ENCODE measurements at places on chromosomes 1 and 21.
A peak's percentile ranks its signal among the peaks of the same experiment; 100 is the strongest.

DNA sequence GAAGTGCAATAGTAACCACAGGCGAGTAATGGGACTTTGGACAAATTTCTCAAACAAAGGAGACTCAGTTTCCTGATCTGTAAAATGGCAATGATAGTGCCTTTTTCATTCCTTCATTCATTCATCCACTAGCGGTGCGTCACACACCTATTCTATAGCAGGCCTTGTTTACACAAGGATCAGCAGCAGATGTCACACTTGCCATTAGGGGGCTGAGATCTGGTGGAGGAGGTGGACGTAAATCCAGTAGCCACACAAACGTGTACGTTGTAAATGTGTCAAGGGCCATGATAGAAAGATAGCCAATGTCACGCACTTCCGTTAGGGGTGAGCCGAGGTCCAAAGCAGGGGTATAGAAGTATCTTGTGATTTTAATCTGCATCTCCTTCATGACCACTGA, 34.2 kb downstream of the SERINC2 start:
- no peak for DNase-seq

GRCh38 chr1:58773406-58773840, 10.4 kb downstream of the JUN start:
- DNase-seq, result peak; percentile 59

DNA sequence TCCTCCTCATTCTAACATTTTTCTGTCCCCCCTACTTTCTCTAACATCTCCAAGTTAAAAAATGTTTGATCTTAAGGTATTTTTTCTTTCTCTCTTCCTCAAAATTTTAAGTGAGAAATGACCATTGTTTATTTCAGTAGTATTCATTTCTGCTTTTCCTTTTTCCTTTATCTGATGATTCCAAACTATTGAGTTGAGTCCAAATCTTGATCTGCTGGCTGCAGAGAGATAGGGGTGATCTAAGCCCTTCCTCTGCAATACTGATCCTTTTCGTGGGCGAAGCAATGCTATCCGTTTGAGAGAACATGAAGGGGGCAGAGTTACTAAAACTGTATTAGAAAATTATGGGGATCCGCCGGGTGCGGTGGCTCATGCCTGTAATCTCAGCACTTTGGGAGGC, 516 bp upstream of the NMNAT2 start:
- DNase-seq, result no peak

- DNase-seq, result no peak
Observed at GRCh38 chr1:204177133-204177532, 11.0 kb upstream of the REN start.

GRCh38 chr1:67788904-67789303, 44.4 kb downstream of the GNG12 start:
- no peak for DNase-seq

DNA sequence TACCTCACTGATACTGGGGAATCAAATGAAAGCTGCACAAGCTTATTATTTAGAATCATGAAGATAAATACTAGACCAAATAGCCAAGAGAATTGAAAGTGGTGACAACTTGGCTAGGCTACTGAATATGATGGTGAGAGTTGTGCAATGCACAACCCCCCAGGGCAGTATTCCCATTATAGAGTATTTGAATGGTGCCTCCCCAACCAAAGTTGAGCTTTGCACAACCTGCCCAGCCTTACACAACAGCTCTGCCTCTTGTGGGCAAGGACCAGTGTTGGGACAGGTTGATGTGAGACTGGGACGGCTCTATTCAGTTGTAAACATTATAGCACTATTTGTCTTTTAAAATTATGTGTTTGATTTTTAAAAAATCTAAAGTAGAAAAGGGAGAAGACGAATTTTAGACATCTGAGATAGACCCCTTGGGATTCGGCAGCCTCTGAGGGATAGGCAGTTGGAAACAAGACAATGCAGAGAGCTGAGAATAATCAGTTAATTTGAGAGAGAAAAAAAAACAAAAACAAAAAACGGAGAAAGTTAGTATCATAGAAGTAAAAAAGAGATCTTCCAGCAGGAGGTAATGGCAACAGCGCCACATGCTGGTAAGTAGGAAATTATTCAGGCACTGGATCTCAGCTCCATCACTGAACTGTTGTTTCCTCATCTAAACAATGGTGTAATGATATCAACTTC, 91.0 kb upstream of the KCNA3 start:
- peak; percentile 59 for DNase-seq

DNA sequence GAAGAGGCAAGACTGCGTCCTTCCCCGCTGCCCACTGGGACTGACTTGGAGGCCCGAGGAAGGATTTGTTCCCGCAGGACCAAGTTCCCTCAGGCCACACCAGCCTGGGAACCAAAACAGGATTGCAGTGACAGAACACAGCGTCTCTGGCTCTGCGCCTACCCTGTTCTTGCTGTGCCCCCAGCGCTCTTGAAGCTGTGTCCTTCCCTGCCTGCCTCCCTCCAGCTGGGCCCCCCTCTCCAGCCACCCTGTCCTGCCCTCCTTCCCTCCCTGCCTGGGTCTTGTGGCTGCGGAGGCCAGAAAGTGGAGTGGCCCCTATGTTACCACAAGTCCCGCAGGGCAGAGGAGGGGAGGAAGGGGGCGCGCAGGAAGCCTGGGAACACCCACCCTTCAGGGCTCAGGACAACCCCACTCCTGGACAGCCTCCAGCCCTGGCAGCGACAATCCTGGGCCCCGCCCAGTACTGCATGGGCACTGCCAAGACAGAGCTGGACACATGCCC, 164.9 kb downstream of the DYRK1A start:
- DNase-seq, result no peak

DNA sequence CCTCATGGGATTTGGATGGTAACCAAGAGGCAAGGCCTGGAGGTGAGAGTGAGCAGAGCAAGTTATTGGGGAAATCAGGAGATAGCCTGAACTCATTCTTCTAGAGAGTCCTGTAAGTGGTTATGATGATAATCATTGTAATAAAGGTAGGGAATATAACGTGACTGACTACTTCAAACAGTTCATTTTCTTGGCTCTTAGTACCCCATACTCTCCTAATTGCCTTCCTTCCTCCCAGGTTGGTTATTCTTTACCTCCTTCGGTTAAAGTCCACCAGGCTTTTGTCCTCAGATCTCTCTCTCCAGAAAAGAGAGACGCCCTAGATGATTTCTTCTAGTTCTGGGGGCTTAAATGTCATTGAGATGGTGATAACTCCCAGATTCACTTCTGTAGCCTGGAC, 35.3 kb downstream of the KIF1B start:
- no peak for DNase-seq

- peak; percentile 24 for DNase-seq
Observed at GRCh38 chr1:32998064-32998463, 33.5 kb upstream of the RNF19B start.

DNA sequence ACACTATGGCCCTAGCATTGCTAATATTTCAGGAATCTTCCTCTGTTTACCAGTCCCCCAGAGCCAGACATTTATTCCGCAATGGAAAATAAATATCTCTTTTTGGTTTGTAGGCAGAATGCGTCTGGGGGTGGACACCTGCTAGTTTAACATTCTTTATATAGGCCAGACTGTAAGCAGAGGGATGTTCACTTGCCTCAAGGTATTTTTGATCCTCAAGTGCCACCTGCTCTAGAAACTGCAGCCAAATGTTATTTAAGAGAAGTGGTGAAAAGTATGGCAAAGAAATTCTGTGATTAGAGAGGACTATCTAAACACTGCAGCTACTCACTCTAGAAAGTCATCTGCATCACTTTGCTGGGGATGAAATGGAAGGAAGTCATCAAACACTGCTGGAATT, 164.7 kb downstream of the NEGR1 start:
- no peak for DNase-seq

GRCh38 chr1:163347106-163347505, 25.4 kb downstream of the NUF2 start:
- DNase-seq, result no peak

DNA sequence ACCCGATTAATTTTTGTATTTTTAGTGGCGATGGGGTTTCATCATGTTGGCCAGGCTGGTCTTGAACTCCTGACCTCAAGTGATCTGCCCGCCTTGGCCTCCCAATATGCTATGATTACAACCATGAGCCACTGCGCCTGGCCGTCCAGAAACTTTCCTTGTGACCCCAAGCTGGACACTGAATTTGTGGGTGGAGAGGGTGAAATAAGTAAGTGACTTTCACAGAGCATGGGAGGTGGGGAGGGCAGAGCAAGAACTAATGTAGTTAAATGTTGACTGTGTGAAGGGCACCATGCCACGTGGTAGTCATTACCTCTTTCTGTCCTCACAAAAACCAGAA, 2.7 kb upstream of the UTP11 start:
- DNase-seq, result no peak

DNA sequence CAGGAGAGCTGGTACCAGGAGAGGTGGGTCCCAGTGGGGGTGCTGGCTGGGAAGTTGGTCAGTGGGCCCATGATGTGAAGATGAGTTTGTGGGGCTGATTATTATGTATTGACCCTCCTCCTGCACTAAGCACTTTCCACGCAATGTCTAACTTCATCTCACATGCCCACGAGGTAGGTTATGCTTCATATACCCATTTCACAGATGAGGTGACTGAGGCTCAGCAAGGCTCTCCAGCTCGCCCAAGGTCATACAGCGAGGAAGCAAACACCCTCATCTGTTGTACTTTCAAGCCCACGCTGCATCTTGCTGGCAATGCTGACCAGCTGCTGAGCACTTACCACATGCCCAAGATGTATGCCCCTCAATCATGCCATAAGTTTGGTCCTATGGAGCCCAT, 175.8 kb downstream of the GRIK3 start:
- no peak for DNase-seq

DNA sequence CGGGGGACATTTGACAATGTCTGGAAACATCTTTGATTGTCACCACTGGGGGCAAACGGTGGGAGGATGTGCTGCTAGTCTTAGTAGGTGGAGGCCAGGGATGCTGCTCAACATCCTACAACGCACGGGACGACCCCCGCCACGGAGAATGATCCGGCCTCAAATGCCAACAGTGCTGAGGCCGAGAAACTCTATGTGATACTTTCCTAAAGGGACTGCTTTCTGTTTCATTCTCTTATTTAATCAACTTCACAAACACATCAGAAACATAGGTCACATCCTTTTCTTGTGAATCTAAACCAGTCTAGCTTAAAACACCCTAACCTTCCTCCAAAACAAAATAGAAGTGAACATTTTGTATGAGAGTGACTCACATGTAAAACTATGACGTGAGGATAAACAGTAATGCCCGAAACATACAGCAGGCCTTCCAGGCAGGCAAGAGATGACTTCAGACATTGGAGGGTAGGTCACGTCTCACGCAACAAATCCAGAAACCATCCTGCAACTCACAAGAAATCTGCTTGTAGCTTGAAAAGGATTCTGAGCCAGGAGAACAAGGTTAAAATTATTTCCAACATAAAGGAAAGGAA, 37.2 kb upstream of the ETS2 start:
- peak; percentile 94 for DNase-seq

- DNase-seq, result no peak
Observed at GRCh38 chr21:42553435-42553834, 39.8 kb downstream of the SLC37A1 start.

GRCh38 chr1:246582301-246583055, 16.2 kb downstream of the CNST start:
- no peak for DNase-seq

GRCh38 chr1:22584001-22584562, 20.8 kb downstream of the EPHA8 start:
- no peak for DNase-seq

Data from HCEC 1CT (cell line).